ENCODE measurements at places on chromosomes 12 and 14.

- DNase-seq: no peak
Observed at GRCh38 chr14:101228949-101229541, 325.5 kb upstream of the RTL1 start.

DNA sequence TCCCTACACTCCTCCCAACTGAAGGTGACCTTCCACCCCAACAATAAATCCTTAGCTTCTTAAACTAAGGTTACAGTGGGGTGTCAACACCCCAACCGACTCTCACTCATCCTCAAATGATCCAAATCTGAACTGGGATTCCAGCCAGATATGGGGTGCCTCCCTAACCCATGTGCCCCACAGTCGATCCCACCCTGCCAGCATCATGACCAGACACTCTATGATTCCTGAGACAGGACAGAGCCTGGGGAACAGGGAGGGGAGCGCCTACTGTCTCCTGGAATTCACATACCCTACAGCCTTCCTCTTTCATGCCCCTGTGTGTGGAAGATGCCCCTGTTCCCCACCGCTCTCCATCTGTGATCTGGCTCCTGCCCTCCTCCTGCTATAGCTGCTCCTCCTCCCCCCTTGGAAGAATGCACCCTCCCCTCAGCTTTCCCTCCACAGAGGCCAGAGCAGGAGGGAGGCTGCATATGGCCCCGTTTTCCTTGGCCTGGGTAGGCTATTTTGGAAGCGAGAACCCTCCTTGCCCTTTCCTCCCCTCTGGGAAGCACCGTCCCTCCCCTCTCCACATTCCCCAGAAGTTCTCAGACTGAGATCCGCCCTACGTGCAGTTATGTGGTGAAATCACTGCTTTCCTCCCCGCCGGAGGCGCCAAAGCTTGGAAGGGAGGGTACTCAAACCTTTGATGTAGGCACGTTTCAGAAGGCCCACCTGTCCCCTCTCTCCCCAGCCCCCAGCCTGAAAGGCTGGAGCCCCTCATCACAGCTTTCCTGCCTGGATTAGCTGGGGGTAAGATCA, 48.0 kb downstream of the SMUG1 start:
- no peak for DNase-seq

- DNase-seq: no peak
Observed at GRCh38 chr14:104822821-104823615, 22.1 kb downstream of the ZBTB42 start.

GRCh38 chr12:64669270-64669842, 59.1 kb downstream of the RASSF3 start:
- peak; percentile 49 for DNase-seq

GRCh38 chr14:60878536-60878935, 102.3 kb downstream of the TRMT5 start:
- DNase-seq: no peak

DNA sequence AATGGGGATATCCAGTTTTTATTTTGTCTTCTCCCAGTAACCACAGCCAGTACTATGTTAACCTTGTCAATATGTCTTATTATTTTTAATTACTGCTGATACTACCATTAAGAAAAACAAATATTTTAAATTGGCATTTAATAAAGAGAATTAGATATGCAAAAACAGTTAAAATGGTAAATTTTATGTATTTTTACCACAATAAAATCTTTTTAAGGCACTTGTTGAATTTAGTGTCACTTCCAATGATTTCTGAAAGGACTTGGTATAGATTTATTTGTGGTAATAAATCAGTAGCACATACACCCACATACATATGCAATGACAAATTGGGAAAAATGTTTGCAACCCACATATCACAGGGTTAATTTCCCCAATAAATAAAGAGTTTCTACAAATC, 14.0 kb downstream of the CDKN1B start:
- DNase-seq: no peak

- DNase-seq: no peak
Observed at GRCh38 chr12:120571299-120571698, 9.9 kb downstream of the POP5 start.

DNA sequence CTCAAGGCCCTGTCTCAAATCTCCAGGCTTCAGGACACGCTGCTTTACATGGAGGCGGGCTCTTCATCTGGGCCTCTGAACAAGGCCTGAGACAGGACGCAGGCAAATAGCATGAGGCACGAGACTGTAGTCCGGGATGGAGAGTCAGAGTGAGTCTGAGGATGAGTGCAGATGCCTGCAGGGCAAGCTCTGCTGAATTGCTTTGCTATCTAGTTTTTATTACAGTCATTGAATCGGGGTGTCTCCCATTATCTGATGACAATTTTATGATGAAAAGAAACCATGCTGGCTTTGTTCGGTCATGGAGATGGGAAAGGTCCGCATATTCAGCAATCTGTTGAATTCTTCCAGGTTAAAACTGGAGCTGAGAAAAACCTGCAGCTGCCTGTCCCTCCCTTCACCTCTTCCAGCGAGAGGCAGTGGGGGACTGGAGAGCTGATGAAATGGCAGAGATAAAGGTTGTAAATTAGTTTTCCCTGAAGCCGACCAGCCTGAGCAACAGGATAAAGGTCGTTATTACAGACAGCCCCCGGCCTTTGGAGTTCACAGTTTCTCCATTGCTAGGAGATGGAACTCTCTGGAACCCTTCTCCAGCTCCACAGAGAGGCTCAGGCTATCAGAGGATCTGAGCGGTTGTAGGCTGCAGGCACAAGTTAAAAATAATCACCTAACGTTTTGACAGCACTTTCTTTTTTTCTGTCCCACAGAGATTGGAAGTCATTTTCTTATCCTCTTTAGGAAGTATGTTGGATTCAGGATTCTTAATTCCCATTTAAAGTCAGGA, 1.3 kb upstream of the ADGRD1 start:
- DNase-seq: no peak

DNA sequence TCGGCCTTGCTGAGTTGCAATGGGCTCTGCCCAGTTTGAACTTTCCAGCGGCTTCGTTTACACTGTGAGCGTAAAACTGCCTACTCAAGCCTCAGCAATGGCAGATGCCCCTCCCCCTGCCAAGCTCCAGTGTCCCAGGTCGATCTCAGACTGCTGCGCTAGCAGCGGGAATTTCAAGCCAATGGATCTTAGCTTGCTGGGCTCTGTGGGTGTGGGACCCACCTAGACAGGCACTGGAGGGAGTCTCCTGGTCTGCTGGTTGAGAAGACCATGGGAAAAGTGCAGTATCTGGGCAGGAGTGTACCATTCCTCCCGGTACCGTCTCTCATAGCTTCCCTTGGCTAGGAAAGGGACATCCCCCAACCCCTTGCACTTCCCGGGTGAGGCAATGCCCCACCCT, 88.2 kb downstream of the KLHL28 start:
- DNase-seq: peak; percentile 28

GRCh38 chr12:82973592-82973991, 286.9 kb downstream of the TMTC2 start:
- DNase-seq: no peak

GRCh38 chr12:8011331-8011730, 21.2 kb upstream of the FOXJ2 start:
- DNase-seq: no peak

DNA sequence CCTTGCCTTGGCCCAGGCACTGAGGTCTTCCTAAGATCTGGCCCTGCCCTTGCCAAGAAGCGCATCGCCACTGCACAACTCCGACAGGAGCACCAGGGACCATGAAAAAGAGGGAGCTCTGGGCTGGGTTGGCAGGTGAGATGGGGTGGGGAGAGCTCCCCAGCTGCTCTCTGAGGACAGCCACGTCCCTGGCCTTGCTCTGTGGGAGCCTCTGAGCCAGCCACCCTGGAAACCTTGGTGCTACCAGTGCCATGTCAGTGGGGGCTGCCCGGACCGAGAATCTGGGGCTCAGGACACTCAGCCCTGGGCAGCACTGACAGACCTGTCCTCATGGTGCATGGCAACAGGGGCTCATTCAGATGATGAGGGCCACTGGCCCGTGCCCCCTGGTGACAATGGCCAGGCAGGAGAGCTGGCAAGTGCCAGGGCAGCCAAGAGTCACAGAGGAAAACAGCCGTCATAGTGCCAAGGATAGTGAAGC, 134.8 kb downstream of the ZFP36L1 start:
- no peak for DNase-seq

DNA sequence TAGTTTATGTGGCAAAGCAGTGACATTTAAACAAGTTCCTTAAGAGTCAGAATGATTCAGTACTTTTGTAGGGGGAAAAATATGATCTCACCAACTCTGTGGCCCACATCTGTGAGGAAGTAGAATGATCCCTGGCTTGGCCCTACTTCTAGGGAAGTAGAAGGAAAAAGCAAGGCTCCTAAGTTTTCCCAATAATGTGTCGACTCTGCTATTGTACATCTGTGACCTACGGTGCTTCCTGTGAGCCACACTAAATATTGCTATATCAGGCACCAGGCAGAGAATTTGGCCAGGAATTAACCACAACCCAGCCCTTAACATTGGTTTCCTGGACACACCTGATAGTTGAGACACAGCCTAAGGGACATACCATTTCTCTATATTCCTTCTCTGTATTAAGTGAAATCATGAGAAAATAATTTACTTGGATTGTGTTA, 9.3 kb upstream of the NID2 start:
- DNase-seq: no peak

DNA sequence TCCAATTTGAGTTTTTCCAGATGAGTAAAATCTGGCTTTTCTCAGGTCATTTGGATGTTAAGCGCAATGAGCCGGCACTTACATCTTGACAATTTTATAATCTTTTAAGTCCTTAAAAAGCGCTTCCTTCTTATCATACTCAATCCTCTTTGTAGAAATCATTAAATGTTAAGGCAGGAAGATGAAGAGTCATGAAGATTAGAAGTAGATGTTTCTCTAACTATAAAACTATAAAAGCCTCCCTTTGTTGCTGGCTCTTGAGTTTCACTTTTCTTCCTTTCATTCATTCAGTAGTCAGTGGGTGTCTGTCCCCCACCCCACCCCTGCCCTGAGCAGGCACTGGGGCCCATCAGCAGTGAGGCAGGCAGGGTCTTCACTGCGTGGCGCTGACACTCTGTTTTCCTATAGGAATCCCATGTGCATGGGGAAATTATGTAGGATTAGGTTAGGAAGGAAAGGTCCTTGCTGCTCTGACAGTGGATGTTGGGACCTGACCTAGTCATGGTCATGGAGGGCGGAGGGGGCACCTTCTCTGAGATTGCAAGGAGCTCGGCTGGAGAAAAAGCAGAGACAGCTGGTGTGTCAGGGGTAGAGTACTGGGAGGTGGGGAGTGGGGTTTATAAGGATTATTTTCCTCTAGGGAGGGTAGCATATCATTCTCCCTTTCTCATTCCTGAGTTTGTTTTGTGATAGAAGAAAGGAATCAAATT, 65.8 kb downstream of the CCDC92 start:
- no peak for DNase-seq

- peak; percentile 44 for DNase-seq
Observed at GRCh38 chr12:15931590-15932053, 20.5 kb downstream of the DERA start.

- DNase-seq: no peak
Observed at GRCh38 chr12:73665193-73665592, 872.4 kb upstream of the ATXN7L3B start.
